GM23338 (cell line): ENCODE measurements at places on chromosomes 7 and 10. TPM values are rescaled to one million over a fixed set of nuclear protein-coding genes. Genes with fewer than 3 reads are reported as not detected.
A peak's percentile ranks its signal among the peaks of the same experiment; 100 is the strongest.

The PRSS37 gene
- not detected in 2 replicates for total RNA-seq

The TRIL gene
- total RNA-seq, result 4.5 and 5.1 TPM in 2 replicates

- peak overlapping the region; percentile 86 for H3K27ac ChIP-seq
- no peaks in the 10 kb centered on the region; the same call in 1 of the 2 replicates for H3K36me3 ChIP-seq
- peak overlapping the region; percentile 76 for H3K4me3 ChIP-seq
- H3K4me1 ChIP-seq, result peaks cover 7% of the 10 kb centered on the region
- peaks cover 13% of the 10 kb centered on the region for H3K27me3 ChIP-seq
Measured at GRCh38 chr10:30784524-30784896, 155.0 kb upstream of the LYZL2 start.

DNA sequence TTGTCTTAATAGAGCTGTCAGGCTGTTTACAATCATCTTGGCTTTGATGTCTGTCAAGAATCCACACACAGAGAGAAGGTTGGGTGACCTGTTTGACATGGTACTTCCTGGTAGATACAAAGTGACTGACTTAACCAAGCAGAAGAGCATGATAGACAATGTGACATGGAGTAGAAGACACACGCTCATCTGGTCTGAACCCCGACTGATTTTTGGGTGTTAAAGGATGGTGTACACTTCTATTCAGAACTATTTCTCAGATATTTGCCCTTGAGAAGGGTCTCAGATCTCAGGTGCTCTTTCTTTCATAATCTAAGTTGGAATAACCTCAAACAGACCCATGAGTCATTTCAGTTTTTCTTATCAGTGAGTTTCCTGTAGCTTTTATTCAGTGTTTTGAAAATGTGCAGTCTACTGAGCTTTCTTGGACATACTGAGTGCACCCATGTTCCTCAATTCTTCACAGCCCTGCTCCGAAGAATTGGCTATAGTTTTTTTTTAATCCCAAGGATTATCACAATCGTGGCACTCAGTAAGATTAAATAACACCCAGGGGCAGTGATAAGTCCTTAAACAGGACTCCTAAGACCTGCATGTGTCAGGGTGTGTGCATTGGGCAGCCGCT is 46.4 kb upstream of the NXPH1 start:
- no peak overlapping the region for H3K4me3 ChIP-seq
- H3K27ac ChIP-seq, result no peak overlapping the region
- H3K4me1 ChIP-seq, result peaks cover 25% of the 10 kb centered on the region
- no peaks in the 10 kb centered on the region for H3K36me3 ChIP-seq

GRCh38 chr10:93062514-93063143 is 2.0 kb downstream of the CYP26C1 start:
- H3K27me3 ChIP-seq, result peaks cover 100% of the 10 kb centered on the region
- peaks cover 38% of the 10 kb centered on the region for H3K4me1 ChIP-seq
- DNase-seq, result peak; percentile 85
- no peaks in the 10 kb centered on the region for H3K36me3 ChIP-seq
- peak overlapping the region; percentile 63 for H3K4me3 ChIP-seq

DNA sequence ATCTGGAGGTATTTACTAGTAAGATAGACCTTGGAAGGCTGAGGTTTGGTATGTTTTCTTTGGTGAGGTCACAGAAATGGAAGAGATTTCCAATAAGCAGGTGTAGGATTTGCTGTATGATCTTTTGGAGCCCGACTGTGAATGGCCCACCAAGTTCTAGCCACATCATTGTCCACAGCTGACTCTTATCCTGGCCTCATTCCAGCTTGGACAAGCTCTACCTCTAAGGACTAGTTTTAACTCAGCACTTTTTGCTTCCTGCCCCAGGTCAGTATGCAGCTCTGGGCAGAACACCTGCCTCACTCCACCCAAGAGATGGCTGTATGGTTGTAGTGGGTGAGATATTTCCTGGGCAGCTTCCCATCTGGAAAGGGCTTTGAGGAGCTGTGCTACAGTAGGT is 6.1 kb upstream of the CPA4 start:
- H3K4me1 ChIP-seq, result no peaks in the 10 kb centered on the region
- no peaks in the 10 kb centered on the region for H3K27me3 ChIP-seq
- H3K36me3 ChIP-seq, result no peaks in the 10 kb centered on the region
- no peak overlapping the region for H3K4me3 ChIP-seq
- H3K27ac ChIP-seq, result no peak overlapping the region
